Activated CD8-positive, alpha-beta memory T cell treated with anti-CD3 and anti-CD28 coated beads, Interleukin-2, amount 10 ng/mL, durations not matched to agents 7 days and 5 days (primary cell): ENCODE measurements at places on chromosomes 5 and 9.

DNA sequence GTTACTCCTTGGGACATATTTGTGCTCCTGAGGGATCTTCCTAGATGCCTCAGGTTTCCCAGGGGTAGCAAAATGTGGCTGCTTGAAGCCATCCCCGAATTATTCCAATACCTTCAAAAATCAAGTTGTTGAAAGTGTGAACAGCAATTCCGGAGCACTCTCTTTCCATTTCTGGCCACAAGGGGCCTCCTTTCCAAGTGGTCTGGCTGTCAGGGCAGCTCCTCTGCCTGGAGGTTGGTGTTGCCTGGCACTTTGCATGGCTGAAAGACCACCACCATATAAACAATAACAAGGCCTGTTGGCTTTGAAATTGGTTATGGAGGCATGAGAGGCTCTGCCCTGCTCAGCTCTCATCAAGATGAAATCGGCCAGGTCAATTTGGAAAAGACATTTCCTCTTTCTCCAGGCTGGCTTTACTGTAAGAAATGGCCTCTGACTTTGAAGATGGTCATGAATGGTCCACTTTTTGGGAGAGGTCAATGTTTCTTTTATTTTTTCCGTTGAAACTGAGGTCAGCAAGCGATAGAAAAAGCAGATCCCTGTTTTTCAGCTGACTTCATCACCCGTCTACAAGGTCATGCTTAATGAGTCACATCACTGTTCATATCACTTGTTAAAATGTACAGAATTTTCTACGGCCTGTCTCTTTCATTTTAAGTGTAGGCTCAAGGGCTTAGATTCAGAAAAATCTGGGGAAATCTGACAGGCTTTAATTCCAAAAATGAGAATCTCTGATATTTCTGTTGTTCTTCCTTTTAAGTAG, 481.1 kb upstream of the ZNF608 start:
- DNase-seq = no peak
- H3K4me3 ChIP-seq = no peak overlapping the region
- no peaks in the 10 kb centered on the region for H3K36me3 ChIP-seq

GRCh38 chr5:6248132-6248531, 130.2 kb downstream of the MED10 start:
- H3K27me3 ChIP-seq = no peaks in the 10 kb centered on the region
- H3K27ac ChIP-seq = no peak overlapping the region

DNA sequence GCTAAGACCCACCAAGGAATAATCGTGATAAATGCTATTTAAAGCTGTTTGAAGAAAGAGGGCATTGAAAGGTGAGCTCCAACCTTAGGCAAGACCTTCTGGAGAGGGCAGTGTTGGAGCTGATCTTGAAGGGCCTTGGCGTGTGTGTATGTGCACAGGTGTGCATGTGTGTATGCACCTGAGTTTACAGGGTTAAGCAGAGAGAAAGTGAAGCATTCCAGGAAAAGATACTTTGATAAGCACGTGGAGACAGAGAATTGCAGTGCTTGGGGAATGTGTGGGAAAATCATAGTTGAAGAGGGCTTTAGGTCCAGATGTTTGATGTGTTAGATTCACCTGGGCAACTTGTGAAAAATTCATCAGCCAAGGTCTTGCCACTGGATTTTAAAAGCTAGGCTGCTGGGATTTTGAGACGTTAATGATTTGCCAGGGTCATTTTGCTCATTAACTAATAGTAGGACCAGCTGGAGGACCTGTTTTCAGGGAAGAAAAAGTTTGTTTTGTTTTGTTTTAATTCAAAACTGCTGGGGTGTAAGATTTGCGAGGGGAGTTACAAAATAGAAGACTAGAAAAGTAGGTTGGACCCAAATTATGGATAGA, 78.3 kb upstream of the ANKRD55 start:
- peaks cover 1% of the 10 kb centered on the region for H3K36me3 ChIP-seq
- peaks cover 3% of the 10 kb centered on the region for H3K4me1 ChIP-seq
- peaks cover 6% of the 10 kb centered on the region for H3K27me3 ChIP-seq
- H3K27ac ChIP-seq = no peak overlapping the region

- H3K27ac ChIP-seq = no peak overlapping the region
- no peaks in the 10 kb centered on the region for H3K4me1 ChIP-seq
- H3K27me3 ChIP-seq = no peaks in the 10 kb centered on the region
- DNase-seq = no peak
- H3K4me3 ChIP-seq = no peak overlapping the region
- no peaks in the 10 kb centered on the region for H3K36me3 ChIP-seq
These were observed 30.2 kb upstream of the FUBP3 start for GRCh38 chr9:130549093-130549735.

DNA sequence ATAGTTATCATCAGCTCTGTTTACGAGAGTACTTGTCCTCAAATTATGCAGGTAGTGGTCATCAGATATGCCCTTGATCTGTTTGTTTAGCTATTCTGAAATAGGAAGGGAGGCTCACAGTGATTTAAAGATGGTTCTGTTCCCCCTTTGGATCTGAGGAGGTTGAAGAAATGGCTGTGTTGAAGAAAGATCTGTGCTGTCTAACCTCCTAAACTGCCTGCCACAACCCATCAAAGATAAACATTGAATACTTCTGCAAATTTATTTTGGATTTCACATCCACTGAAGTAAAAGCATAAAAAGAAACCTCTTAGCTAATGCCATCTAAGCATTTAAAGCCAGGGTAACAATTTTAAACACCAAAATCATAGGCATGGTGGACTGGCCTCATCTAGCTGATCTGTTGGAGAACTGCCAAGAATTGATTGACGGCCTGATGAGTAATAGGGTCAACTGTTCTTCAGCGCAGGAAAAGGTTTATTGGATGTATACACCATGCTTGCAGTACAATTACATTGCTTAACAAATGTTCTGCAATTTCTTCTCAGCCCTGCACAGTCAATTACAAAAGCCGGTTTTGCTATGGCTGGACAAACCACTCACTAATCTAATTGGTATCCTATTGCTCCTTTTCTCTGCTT, 97.6 kb downstream of the SEMA6A start:
- DNase-seq = no peak
- no peak overlapping the region for H3K4me3 ChIP-seq
- no peak overlapping the region for H3K27ac ChIP-seq
- H3K4me1 ChIP-seq = peaks cover 13% of the 10 kb centered on the region
- H3K36me3 ChIP-seq = peaks cover 6% of the 10 kb centered on the region

GRCh38 chr9:19527663-19528062, 118.9 kb downstream of the ACER2 start:
- DNase-seq = no peak
- H3K4me1 ChIP-seq = no peaks in the 10 kb centered on the region
- H3K36me3 ChIP-seq = no peaks in the 10 kb centered on the region
- no peak overlapping the region for H3K27ac ChIP-seq
- no peak overlapping the region for H3K4me3 ChIP-seq

DNA sequence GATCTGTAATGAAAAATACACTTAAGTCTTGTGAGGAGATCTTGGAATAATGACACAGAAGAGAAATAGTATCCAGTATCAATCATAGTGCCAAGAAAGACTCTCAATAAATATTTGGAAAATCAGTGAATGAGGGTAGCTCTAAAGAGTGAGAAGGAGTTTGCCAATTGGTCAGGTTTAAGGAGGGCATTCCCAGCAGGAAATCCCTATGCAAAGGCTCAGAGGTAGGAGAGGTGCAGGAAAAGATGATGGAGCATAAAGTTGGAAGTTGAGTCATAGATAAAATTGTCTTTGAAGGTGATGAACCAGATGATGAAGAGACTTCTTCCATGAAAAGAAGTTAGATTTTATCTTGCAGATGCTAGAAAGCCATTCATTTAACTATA, 27.8 kb downstream of the TNPO1 start:
- no peak for DNase-seq
- peaks cover 17% of the 10 kb centered on the region for H3K4me1 ChIP-seq
- H3K27ac ChIP-seq = no peak overlapping the region
- H3K4me3 ChIP-seq = no peak overlapping the region

DNA sequence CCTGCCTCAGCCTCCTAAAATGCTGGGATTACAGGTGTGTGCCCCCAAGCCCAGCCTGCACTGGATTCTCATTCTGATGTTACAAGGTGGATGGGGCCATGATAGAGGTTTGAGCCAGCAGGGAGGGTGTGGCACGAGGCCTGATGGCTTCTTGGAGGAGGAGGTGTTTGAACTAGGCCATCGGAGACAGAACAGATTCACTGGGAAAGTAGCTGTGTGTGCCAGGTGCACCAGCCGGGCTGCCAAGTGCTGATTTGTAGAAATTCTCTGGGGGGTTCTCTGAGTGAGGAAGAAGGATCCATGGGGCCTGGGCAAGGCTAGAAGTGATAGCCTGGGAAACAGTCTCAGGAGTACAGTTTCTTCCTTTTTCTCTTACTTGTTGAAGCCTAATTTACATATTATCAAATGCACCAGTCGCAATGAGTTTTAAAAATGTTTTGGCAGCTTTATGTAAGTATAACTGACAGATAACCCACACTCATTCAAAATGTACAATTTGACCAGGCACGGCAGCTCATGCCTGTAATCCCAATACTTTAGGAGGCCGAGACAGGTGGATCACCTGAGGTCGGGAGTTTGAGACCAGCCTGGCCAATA, 31.1 kb upstream of the STXBP1 start:
- DNase-seq = no peak
- H3K4me3 ChIP-seq = no peak overlapping the region
- H3K27me3 ChIP-seq = no peaks in the 10 kb centered on the region
- H3K4me1 ChIP-seq = peaks cover 49% of the 10 kb centered on the region
- H3K36me3 ChIP-seq = peaks cover 11% of the 10 kb centered on the region
- H3K27ac ChIP-seq = no peak overlapping the region

GRCh38 chr9:36486329-36486932, 86.3 kb upstream of the MELK start:
- peaks cover 50% of the 10 kb centered on the region for H3K4me1 ChIP-seq
- DNase-seq = peak; percentile 42
- peaks cover 3% of the 10 kb centered on the region for H3K36me3 ChIP-seq

DNA sequence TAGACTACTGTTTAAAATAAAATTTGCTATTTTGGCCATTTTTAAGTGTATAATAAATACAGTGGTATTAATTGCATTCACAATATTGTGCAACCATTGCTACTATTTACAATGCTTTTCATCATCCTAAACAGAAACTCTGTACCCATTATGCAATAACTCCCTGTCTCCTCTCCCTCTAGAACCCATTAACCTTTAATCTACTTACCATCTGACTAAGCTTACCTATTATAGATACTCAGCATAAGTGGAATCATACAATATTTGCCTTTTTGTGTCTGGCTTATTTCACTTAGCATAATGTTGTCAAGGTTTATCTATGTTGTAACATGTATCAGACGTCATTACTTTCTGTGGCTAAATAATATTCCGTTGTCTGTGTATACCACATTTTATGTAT, 25.9 kb downstream of the CD14 start:
- no peaks in the 10 kb centered on the region for H3K36me3 ChIP-seq
- no peak overlapping the region for H3K27ac ChIP-seq
- peaks cover 5% of the 10 kb centered on the region for H3K4me1 ChIP-seq
- H3K27me3 ChIP-seq = peaks cover 8% of the 10 kb centered on the region
- H3K4me3 ChIP-seq = no peak overlapping the region
- DNase-seq = no peak

- H3K27me3 ChIP-seq = no peaks in the 10 kb centered on the region
- H3K27ac ChIP-seq = no peak overlapping the region
- no peak overlapping the region for H3K4me3 ChIP-seq
- H3K4me1 ChIP-seq = no peaks in the 10 kb centered on the region
- no peaks in the 10 kb centered on the region for H3K36me3 ChIP-seq
These were observed 450.4 kb upstream of the CTNND2 start for GRCh38 chr5:12354686-12355085.

- peaks cover 28% of the 10 kb centered on the region for H3K4me1 ChIP-seq
- DNase-seq = no peak
- H3K4me3 ChIP-seq = no peak overlapping the region
- H3K27me3 ChIP-seq = peaks cover 4% of the 10 kb centered on the region
These were observed 16.5 kb downstream of the MRPL36 start for GRCh38 chr5:1783216-1783554.

DNA sequence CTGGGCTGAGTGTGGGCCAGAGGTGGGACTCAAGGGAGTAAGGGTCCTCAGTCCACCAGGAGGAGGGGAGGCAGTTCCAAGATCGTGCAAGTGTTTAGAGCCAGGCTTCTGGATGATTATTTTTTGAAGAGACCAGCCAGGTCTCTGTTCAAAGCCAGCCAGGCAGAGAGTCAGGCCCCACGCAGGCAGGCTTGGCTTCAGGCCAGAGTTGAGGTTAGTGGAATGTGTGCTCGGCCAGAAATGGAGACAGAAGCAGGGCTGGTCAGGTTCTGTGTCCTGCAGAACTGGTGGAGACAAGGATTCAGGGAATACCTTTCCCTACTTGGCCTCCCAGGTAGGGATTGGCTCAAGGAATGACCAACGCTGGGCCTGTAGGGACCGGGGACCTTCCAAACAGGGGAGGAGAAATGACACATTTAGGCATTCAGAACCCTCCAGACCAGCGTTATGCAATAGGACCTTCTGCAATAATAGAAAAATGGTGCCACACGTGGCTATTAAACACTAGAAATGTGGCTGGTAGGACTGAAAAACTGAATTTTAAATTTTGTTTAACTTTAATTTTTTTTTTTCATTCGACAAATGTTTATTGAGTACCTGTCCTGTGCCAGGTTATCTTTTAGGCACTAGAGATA, 106.2 kb downstream of the CMYA5 start:
- H3K4me1 ChIP-seq = peaks cover 1% of the 10 kb centered on the region
- no peak overlapping the region for H3K27ac ChIP-seq
- H3K27me3 ChIP-seq = peaks cover 4% of the 10 kb centered on the region
- no peak for DNase-seq
- peaks cover 2% of the 10 kb centered on the region for H3K36me3 ChIP-seq

- no peaks in the 10 kb centered on the region for H3K36me3 ChIP-seq
- no peak overlapping the region for H3K27ac ChIP-seq
- no peak overlapping the region for H3K4me3 ChIP-seq
- DNase-seq = no peak
- H3K4me1 ChIP-seq = peaks cover under 1% of the 10 kb centered on the region
- peaks cover 12% of the 10 kb centered on the region for H3K27me3 ChIP-seq
These were observed 296.3 kb downstream of the CWC27 start for GRCh38 chr5:65065001-65065511.

DNA sequence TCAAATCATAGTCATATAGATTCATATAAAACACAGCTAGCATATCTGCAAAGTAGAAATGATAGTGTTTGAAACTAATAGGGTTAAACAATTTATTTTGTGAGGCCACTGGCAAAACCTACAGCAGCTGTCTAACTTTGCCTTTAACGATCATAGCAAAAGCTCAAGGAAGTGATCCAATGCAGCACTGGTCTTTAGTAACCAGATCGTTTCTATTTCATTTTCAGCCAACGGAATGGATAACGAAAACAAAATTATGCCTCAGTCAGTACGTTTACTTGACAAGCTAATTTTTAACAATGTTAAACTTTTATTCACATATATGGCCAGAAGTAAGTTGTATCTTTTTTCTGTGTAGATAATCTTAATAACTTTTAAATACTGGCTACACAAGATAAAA, 17.7 kb downstream of the MLLT3 start:
- DNase-seq = no peak
- H3K36me3 ChIP-seq = peaks cover 21% of the 10 kb centered on the region
- peak overlapping the region; percentile 53 for H3K4me3 ChIP-seq
- H3K4me1 ChIP-seq = peaks cover 38% of the 10 kb centered on the region
- H3K27me3 ChIP-seq = no peaks in the 10 kb centered on the region

DNA sequence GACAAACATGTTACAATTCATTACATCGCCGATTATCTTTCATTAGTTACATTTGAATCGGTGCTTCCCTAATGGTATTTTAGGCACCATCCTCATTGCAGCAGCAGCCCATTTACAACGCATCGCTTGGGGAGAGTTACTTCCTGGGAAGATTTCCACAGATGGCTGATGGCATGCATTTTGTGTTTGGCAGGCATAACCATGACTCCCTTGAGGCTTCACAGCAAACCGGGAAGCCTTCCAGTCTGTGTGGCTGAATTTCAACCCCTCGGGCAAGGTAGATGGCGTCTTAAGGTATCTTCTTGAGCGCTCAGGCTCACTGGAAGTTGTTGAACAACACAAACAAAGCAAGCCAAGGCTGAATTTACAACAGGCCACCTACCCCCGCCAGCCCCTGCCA, 1.6 kb upstream of the DNAH5 start:
- H3K4me1 ChIP-seq = no peaks in the 10 kb centered on the region
- no peak for DNase-seq
- no peak overlapping the region for H3K4me3 ChIP-seq
- no peaks in the 10 kb centered on the region for H3K36me3 ChIP-seq
